ENCODE measurements at places on chromosomes 3 and 15.

- DNase-seq, result no peak
Measured at GRCh38 chr15:81002331-81003096, 1.8 kb downstream of the TLNRD1 start.

DNA sequence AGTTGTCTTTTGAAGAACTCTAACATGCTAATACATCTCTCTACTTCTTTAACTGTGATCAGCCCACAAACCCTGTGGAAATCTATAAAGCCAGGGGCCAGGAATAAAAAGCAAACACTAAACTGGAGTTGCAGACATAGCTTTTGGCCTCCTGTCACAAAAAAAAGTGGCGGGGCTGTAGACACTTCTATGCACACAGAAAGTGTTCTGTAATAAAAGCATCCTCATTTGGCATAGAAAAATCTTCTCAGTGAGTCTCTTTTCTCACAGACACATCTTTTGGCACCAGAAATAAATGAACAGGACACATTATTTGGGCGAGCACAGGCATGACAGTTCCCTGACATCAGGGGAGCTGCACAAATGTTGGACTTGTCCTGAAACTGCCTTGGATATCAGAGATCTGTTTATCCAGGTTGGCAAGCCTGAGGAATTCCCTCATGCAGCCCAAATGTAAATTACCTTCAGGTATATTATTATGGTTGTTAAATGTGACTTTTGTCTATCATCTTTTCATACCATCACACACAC is 355.4 kb downstream of the FGF12 start:
- no peak for DNase-seq

DNA sequence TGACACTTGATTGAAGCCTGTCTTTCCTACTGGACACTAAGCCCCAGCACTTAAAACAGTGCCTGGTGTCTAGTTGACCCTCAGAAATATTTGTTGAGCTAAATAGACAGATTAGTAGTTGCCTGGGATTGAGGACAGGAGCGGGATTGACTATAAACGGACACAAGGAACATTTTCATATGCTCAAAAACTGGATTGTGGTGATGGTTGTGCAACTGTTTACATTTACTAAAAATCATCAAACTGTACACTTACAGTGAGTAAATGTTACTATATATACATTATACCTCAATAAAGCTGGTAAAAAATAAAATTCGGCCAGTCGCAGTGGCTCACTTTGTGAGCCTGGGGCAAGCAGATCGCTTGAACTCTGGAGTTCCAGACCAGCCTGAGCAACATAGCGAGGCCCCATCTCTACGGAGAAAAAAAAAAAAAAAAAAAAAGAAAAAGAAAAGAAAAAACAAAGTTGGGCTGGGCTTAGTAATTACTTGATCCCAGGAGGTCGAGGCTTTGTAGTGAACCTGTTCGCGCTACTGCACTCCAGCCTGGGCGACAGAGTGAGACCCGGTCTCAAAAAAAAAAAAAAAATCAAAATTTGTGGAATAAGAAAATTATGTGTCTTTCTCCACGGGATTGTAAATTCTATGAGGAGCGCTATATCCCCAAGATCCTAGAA is 632 bp upstream of the IDH3A start:
- DNase-seq, result no peak

DNA sequence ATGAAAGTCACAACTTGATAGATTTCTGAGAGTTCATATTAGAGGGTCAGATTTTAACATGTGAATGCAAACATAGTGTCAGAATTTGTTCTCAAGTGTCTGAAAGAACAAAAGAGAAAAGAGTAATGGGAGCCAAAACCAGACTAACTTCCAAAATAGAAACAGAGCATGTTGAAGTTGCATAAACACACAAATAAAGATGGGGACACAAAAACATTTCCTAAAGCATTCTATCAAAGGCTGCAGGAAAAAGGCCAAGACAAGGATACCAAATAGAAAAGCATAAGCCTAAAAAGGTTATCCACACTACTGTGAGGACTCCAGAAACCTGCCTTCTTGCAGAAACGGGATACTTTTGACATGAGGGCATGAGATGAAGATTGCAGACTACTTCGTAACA is 2.8 kb downstream of the FHIT start:
- DNase-seq, result no peak

GRCh38 chr3:104368760-104369159 is 997.9 kb upstream of the ALCAM start:
- DNase-seq, result no peak

DNA sequence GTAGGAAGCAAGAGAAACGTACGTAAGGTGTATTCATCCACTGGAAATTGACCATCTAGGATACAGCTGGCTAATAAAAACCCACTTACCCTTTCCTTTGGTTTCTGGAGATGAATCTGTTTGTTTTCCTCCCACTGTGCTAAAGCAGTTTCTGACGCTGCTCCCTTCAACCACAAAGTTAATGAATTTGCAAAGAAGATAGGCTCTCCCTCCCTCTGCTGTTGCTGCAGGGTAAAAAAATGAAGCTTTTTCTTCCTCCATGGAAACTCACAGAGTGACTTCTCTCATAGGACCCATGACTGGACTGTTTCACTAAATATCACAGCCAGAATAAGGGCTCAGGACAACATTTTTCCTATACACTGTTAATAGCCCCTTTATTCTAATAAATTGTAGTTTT is 172.1 kb upstream of the LRRN1 start:
- DNase-seq, result no peak

- no peak for DNase-seq
Measured at GRCh38 chr15:96896766-96897165, 566.3 kb downstream of the NR2F2 start.

Data from kidney epithelial cell (primary cell).